Cardiac septum (tissue), 1 donor: ENCODE measurements at places on chromosomes 7 and 10. TPM values are rescaled to one million over a fixed set of nuclear protein-coding genes. Genes with fewer than 3 reads are reported as not detected.

The MMD2 gene
- total RNA-seq = not detected

The LMOD2 gene
- 1,161 TPM for total RNA-seq

The OPN4 gene
- not detected for total RNA-seq

- DNase-seq = no peak
Observed at GRCh38 chr7:145909991-145910513, 206.5 kb upstream of the CNTNAP2 start.

DNA sequence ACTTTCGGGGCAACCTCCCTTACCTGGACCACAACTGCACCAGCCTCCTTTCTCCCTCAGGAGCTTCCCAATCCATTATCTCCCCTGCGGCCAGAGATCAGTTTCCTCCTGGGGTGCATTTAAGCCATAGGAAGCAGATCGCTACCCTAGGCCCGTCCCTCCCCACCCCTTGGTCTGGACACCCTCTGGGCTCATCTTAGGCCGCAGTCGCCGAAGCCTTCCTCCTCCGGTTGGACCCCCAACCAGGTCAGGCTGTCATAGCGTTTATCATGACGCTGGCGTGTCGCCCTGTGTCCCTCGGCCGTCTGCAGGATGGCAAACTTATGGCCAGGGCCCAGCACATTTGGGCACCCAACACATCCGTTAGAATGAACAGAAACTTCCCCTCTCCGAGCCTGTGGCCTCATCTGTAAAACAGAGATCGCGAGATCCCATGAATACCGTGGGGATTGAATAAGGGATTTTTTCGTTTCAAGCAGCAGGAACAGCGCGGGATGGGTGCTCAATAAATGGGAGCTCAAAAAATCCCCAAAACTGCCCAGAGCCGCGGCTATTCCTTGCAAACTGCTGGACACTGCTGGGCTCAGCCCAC lies 669 bp upstream of the AP5Z1 start:
- DNase-seq = no peak

- DNase-seq = no peak
Observed at GRCh38 chr10:30671026-30671616, 41.6 kb upstream of the LYZL2 start.

DNA sequence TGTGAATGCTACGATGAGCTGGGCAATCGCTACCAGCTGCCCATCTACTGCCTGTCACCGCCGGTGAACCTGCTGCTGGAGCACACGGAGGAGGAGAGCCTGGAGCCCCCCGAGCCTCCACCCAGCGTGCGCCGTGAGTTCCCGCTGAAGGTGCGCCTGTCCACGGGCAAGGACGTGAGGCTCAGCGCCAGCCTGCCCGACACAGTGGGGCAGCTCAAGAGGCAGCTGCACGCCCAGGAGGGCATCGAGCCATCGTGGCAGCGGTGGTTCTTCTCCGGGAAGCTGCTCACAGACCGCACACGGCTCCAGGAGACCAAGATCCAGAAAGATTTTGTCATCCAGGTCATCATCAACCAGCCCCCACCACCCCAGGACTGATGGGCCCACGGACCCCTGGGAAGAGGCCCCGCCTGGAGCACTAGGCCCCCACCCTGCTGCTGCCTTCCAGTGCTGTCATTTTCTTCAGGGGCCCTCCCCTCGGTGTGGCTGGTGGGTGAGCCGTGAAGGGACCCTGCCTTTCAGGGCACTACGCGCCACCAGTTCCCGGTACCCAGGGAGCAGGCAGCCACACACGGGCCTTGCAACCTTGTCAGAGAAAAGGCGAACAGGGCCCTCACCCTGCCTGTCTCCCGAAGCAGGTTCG lies 2.3 kb upstream of the ANKRD2 start:
- DNase-seq = no peak

GRCh38 chr10:4533621-4534020 lies 292.4 kb upstream of the AKR1E2 start:
- no peak for DNase-seq

- no peak for DNase-seq
Observed at GRCh38 chr7:128701062-128701785, 29.1 kb downstream of the GARIN1A start.

DNA sequence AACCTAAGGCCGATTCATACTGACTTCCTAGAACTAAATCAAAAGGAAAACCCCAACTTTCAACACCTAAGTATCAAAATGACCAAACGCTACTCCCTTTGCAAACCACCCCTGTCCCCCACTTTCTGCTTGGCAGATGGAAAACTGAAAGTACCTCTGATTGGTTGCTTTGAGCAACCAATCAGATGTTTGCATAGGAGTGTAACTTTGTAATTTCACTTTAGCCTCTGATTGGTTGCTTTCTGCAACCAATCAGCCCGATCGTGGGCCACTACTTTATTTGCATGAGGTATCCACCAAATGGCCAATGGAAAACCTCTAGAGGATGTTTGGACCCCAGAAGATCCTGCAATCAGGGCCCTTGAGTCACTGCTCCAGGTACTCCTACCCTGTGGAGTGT lies 12.3 kb upstream of the SNX10 start:
- DNase-seq = no peak
